ENCODE measurements at places on chromosomes 1 and 21.

DNA sequence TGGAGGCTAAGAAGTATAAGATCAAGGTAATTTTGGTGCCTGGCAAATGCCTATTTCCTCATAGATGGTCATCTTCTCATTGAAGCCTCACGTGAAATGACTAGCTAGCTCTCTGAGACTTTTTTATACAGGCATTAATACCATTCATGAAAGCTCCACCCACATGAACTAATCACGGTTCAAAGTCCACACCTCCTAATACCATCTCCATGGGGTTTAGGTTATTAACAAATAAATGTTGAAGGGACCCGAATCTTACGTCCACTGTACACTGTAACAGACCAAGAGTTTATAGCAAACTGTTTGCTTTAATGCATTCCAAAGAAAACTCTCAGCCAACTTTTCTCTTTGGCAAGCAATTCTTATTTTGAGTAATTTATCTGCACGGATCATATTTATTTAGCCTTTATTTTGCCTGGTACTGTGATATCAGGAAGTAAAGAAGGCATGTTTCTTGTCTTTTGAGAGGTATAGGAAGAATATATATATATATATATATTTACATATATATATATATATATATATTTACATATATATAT is 296.1 kb upstream of the LRRC7 start:
- DNase-seq: no peak

DNA sequence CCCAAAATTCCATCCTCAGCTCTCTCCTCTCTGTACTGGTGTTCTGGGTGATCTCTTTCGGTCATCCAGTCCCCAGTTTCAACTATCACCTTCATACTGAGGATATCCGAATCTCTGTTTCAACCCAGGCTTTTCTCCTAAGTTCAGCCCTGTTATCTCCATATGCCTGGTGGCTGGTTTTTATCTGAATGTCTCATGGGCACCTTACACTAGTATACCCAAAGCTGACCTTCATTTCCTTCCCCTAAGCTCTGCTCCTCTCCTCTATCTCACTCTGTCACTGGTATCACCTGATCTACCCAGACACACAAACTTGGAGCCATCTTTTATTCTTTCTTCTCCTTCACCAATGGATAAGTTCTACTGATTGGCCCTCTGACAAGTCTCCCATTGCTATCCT is 53.0 kb downstream of the LRRC71 start:
- no peak for DNase-seq

- no peak for DNase-seq
Measured at GRCh38 chr21:29145852-29146453, 15.5 kb downstream of the MAP3K7CL start.

DNA sequence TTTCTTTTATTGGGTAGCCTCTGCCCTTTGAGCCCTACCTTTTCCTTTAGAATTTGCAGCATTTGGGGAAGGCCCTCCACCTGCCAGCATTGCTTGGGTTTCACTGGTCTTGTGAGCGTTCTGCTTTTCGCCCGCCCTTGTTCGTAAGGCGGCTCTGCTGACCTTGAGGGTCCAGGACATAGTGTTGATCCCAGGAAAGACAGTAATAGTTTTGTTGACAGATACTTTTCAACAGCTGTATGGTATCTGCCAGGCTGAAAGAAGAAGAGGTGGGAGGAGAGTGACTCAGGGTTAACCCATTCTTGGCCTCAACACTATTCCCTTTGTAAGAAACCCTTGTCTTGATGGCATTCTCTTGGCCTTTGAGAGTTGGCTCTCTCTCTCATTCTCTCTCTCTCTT is 113.4 kb upstream of the SPAG17 start:
- DNase-seq: no peak
